ENCODE measurements at places on chromosomes 11 and 22.

DNA sequence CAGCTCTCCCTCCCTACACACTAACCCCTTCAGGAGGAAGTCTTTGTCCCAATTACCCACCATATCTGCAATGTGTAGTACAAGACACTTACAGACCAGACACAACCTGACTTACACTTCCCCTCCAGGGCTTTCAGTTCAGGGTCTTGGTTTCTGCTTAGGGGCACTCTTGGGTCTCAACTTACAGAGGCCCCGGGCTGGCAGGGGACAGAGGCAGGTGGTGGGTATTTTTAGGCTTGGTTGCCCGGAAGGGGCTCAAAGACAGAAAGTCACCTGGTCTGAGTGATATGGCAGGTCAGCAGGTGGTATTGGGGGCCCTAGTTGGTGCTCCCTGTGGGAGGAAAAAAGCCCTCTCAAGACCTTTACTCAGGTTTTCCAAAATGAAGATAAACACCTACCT is 3.4 kb upstream of the TMEM184B start:
- DNase-seq, result no peak

DNA sequence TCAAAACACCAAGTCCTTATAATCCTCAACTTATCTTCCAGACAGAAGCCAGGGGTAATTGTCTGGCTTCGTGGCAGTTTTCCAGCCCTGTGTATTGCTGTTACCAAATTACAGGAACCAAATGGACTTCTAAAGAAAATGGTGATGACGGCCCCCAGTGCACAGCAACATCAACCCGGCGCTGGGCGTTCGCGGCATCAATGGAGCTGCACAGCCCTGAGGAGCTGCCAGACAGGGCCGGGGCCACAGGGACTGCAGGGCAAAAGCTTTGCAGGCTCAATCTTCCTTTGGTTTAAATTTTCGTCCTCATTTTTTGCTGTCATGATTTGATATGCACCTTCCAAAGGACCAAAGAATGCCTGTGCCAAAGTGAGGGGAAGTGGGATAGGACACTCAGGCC is 292.5 kb downstream of the BRD1 start:
- DNase-seq, result no peak

DNA sequence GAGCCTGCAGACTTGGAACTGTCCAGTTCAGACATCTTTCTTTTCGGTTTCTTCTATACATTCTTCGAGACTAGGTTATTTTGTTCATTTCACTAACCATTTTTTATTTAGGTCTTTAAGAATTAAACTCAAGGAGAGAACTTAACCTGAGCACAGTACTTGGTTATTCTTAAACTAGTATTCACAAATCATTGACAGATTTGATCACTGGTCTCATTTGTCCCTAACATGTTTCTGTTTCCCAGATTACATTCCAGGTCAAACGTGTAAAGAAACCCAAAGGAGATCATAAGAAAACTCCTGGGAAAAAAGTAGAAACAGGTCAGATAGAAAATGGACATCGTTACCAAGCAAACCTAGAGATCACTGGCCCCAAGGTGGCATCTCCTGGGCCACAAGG is 85.1 kb downstream of the TTC17 start:
- no peak for DNase-seq

GRCh38 chr11:3155216-3155615 is 9.9 kb downstream of the OSBPL5 start:
- no peak for DNase-seq

DNA sequence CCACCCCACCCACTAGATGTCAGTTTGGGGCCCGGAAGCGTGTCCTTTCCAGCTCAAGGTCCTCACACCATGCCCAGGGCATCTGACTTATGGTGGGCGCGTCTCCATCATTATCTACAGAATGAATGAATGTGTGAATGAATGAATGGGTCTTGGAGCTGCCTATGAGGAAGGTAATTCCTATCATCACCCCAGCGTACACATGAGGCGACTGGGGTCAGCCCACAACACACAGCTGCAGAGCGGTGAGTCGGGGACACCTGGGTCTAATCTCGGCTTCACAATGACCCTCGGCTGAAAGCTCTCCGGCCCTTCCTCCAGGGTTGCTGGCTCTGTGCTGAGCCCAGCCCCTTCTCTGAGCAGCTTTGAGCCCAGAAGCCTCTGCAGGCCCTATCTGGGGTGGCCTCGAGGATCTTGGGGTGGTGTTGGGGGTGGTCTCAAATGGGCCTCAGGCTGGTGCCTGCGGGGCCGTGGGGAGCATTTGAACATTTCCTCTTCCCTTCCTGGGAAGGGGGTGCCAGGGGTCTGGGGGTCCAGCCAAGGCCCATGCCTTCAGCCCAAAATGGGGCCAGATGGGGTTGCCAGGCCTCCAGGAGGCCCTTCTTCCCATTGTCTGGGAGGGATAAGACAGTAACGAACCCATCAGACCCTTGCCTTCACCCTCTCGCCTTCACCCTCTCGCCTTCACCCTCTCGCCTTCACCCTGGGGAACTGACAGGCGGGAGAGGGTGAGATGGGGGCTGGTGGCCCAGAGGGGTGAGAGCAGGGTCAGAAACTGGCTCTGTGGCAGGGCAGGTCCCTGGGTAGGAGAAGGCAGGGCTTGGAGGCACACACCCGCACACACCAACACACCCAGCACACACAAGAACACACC is 82.4 kb downstream of the MYEOV start:
- DNase-seq, result no peak

GRCh38 chr22:28955817-28956216 is 72.4 kb downstream of the ZNRF3 start:
- peak; percentile 84 for DNase-seq

- DNase-seq, result no peak
Observed at GRCh38 chr11:19820100-19820499, 107.5 kb downstream of the NAV2 start.

- DNase-seq, result no peak
Observed at GRCh38 chr11:2406878-2407410, 6.4 kb downstream of the TSSC4 start.

DNA sequence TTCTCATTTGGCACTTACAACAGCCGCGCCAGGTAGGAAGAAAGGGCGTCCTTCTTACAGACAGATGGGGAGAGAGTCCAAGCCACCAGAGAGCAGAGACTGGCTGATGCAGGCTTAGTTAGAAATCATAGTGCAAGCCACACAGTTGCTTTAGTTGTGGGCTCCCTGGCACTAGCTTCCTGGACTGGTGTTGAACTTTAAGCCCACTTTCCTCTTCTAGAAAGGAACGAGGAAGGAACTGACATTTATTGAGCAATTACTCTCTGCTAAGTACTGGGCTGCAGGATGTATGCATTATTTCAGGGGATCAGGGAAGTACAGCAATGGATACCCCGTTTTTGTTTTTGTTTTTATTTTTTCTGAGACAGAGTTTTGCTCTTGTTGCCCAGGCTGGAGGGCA is 3.0 kb downstream of the BACE1 start:
- DNase-seq, result no peak

GRCh38 chr11:95324826-95325225 is 93.8 kb upstream of the SESN3 start:
- no peak for DNase-seq

DNA sequence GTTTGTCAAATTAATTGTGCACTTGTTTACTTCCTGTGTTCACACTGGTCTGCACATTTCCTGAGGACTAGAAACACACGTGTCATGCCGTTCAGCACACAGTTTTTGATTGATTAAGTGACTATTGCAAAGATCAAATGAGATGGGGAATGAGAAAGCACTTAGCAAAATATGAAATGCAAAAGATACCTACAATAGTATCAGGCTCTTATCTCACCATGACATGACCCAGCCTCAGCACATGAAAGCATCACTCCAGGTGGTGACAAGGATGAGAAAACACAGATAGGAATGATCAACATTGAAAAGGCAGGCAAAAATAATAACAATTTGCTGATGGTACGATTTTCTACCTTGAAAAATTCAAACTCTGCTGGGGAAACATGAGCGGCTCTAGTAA is 42.1 kb upstream of the TP53I11 start:
- DNase-seq, result no peak

GRCh38 chr11:117814766-117815261 is 9.7 kb downstream of the FXYD2 start:
- peak; percentile 79 for DNase-seq

- DNase-seq, result no peak
Observed at GRCh38 chr11:87398931-87399330, 361.2 kb downstream of the TMEM135 start.

- no peak for DNase-seq
Observed at GRCh38 chr22:35133702-35134380, 67.9 kb downstream of the ISX start.

GRCh38 chr11:126197277-126197939 is 14.0 kb downstream of the RPUSD4 start:
- no peak for DNase-seq

- DNase-seq, result no peak
Observed at GRCh38 chr11:8775332-8775731, 92.7 kb downstream of the RPL27A start.

- DNase-seq, result no peak
Observed at GRCh38 chr11:80958361-80958760, 1517.5 kb upstream of the TENM4 start.

DNA sequence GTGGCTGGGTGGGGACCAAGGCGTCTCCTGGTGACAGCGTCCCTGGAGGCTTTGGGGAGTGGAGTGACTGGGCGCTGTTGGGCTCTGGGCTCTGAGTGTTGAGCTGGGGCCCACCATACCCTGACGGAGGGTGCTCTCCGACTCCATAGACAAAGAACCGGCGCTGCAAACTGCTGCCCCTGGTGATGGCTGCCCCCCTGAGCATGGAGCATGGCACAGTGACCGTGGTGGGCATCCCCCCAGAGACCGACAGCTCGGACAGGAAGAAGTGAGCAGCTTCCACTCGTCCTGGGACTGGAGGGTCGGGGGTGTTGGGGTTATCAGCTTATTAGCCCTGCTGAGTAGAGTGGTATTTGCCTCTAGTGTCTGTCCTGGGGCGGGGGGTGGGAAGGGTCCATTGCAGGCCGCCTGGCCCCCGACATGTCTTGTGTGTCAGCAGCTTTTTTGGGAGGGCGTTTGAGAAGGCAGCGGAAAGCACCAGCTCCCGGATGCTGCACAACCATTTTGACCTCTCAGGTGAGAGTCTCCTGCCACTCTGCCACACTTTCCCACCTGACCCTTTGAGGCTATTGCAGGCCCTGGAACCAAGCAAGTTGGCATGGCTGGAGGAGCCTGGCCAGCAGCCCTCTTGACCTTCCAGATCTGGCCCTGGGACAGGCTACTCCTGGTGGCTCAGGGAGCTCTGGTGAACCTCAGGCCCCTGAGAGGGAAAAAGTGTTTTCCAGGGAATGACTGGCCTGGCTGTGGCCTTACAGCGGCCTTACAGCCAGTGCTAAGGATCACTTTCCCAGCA is 7.6 kb downstream of the CLDN5 start:
- no peak for DNase-seq

DNA sequence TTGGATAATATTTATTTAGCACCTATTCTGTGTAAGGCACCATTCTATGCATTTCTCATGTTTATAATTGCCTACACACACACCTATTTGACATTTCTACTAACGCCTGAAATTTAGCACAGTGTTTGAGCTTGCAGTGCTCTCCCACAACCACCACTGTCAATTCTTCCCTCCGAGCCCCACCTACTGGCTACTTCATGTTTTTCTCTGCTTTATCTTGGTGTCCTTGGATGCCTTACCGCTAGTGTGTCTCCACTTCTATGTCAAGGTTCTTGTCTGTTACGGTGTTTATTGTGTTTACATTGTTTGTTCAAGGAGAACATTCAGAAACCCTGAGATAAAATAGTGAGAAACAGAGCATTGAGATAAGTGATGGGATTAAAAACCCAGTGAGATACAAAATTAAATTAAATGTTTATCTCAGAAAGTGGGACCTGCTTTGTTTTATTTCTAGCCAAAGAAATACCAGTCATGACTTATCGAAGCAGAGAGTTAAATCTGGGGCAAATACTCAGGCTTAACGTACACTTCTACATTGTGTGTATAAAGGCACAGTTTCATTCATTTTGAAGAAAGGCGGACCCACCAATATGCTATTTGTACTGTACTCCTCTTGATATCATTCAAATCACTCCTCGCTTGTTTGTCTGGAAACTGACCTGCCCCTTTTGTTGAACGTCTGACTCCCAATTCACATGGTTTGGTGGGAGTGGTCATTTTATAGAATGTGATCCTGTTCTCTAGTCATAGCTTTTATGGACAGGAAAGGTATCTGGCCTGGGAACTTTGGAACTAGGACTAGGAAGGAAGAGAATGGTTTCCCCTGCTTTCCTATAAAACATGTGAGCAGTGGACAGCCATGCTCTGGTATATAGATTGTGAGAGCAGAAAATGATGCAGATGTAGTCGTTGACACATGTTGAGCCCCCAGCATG is 39.2 kb upstream of the SLC36A4 start:
- no peak for DNase-seq

GRCh38 chr11:32466279-32466915 is 31.1 kb upstream of the WT1 start:
- no peak for DNase-seq

GRCh38 chr11:106012744-106013143 is 9.3 kb downstream of the MSANTD4 start:
- DNase-seq, result no peak

- DNase-seq, result no peak
Observed at GRCh38 chr11:76808171-76808570, 25.0 kb downstream of the TSKU start.

DNA sequence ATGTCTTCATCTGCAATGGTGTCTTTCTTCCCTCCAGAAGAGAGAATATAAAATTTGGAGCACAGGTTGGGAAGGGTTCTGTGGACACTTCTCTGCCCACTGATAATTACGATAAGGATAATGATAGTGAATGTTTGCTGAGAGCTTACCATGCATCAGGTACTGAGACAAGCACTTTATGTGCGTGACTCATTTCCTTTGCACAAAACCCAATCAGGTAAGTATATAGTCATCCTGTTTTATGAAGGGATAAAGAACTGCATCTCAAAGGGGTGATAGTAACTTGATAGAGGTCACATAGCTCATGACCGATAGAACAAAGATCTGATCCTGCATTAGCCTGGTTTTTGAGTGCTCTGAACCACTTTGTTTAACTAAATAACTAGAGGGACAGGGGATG is 9.4 kb downstream of the DRD2 start:
- DNase-seq, result no peak

DNA sequence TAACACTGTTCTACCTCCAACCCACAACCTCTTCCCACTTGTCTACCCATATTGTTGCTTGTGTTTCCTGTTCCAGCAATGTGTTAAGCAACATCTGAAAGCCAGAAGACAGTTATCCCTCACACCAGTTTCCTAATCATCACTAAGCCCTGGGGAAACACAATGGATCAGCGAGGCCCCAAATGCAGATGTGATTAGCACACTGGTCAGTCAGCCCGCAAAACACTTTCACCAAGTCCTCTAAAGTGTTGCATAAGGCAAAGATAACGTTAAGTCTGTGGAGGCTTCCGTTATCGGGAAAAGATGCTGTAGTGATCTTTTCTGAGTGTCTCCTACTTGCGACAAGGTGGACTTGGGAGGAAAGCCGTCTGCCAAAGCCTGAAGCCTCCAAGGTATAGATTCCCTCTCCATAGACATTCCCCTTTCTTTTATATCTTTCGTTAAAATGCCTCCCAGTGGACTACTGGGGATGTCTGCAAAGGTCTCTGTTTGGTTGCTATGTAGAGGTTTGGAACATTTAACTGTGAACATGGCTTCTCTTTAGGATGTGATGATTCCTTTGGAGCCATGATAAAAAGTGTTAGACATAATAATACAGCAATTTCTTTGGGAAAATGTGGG is at the start of gene MS4A3:
MS4A3 (plus strand) TSS at position 317 of the 621 bp plus-strand sequence. CDS start 4,496 bp downstream, outside the sequence.
- no peak for DNase-seq

GRCh38 chr11:94150056-94150455 is 21.4 kb downstream of the PANX1 start:
- no peak for DNase-seq

Measured in CD4-positive, alpha-beta T cell (primary cell).